Activated naive CD4-positive, alpha-beta T cell treated with anti-CD3 and anti-CD28 coated beads, Interleukin-2, amount 10 ng/mL, durations not matched to agents 7 days and 5 days (primary cell): ENCODE measurements at places on chromosomes 16 and 17.

- H3K36me3 ChIP-seq = no peaks in the 10 kb centered on the region
- H3K27ac ChIP-seq = peak overlapping the region; percentile 75
- peaks cover 84% of the 10 kb centered on the region for H3K27me3 ChIP-seq
Observed at GRCh38 chr17:74981979-74982662, 5.3 kb upstream of the CDR2L start.

DNA sequence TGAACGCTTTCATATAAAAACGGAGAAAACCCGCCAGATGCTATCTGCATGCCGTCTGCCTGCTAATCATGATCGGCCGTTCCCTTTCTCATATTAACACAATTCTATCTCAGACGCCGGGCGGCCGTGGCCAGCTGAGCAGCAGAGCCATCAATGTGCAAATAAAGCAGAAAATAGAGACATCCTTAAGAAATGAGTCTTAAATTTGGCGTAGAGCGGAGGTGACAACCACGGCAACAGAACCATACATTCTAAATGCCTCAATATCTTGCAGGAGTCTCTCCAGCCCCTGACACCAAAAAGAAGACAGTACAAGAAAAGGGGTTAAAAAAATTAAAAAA, 2.7 kb upstream of the IRX5 start:
- peaks cover 60% of the 10 kb centered on the region for H3K27me3 ChIP-seq
- DNase-seq = no peak
- peak overlapping the region; percentile 76 for H3K4me3 ChIP-seq
- peaks cover 32% of the 10 kb centered on the region for H3K4me1 ChIP-seq

GRCh38 chr16:69939821-69940585, 11.1 kb upstream of the CLEC18A start:
- no peaks in the 10 kb centered on the region for H3K4me1 ChIP-seq
- DNase-seq = no peak
- no peak overlapping the region for H3K27ac ChIP-seq

DNA sequence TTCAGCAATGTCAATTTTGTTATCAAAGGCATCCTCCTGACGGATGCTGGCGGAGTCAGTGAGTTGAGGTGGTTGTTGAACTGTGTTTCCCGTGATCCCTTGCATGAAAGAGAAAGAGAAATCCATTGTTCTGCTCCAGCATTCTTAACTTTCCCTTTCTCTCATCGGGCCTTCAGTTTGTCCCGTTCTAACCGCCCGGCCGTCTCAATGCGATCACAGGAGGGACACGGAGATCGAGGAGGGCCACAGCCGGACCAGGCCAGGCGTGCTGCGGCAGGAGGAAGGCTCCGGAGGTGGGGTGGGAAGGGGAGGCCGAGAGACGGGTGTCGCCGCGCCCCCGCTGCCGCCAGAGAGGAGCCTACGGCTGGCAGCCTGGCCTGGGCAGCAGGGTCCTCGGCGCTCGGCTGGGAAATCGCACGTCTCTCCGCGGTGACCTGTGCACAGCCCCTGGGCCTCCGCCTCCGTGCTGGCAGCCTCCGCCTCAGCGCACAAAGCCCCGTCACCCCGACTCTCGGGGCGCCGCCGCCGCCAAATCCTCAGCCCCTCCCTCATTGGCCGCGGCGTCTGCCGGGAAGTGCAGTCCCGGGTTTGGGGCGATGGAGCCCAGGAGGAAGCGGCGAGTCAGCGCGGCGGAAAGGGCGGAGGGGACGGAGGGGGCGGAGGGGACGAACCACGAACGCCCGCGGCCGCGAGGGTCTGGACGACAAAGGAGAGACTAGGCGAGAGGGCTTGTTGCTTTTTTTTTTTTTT, 38.1 kb downstream of the SOST start:
- peak; percentile 86 for DNase-seq
- peak overlapping the region; percentile 99 for H3K4me3 ChIP-seq
- H3K27ac ChIP-seq = peak overlapping the region; percentile 99
- peaks cover 29% of the 10 kb centered on the region for H3K27me3 ChIP-seq
- peaks cover 19% of the 10 kb centered on the region for H3K4me1 ChIP-seq

DNA sequence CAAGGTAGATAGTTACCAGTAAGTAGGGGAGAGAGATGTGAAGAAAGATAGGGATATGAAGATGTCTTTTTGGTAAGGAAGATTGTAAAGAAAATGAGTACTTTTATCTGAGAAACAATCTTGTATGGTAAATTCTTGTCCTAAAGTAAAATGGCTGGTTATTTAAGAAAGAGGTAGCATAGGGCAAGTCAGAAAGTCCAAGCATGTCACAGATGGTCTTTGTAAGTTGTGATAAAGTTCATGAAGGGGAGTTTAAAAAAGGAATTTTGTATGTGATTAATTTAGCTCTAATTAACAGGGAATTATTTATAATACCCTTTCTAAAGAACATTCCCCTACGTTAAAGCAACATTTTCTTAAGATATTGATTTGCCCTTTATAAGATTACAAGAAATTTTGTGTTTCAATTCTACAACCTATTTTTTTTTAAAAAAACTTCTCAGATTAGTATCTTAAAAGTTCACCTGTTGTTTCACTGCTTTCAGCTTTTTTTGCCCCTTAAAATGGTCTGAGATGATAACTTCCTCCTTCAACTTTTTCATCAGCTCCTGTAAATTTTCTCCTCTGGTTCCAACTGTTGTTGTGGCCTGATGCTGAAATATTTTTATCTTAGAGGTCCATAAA, 16.2 kb upstream of the CPHXL start:
- no peak overlapping the region for H3K27ac ChIP-seq
- H3K27me3 ChIP-seq = peaks cover 5% of the 10 kb centered on the region
- no peaks in the 10 kb centered on the region for H3K36me3 ChIP-seq
- H3K4me1 ChIP-seq = no peaks in the 10 kb centered on the region
- no peak for DNase-seq

- H3K4me3 ChIP-seq = no peak overlapping the region
- H3K36me3 ChIP-seq = no peaks in the 10 kb centered on the region
- H3K27me3 ChIP-seq = peaks cover 10% of the 10 kb centered on the region
- no peak overlapping the region for H3K27ac ChIP-seq
Observed at GRCh38 chr16:81866820-81867440, 87.8 kb downstream of the PLCG2 start.

GRCh38 chr17:72989074-72989610, 103.3 kb downstream of the SLC39A11 start:
- H3K4me3 ChIP-seq = no peak overlapping the region
- H3K4me1 ChIP-seq = no peaks in the 10 kb centered on the region
- H3K27ac ChIP-seq = no peak overlapping the region
- H3K36me3 ChIP-seq = no peaks in the 10 kb centered on the region
- no peak for DNase-seq

DNA sequence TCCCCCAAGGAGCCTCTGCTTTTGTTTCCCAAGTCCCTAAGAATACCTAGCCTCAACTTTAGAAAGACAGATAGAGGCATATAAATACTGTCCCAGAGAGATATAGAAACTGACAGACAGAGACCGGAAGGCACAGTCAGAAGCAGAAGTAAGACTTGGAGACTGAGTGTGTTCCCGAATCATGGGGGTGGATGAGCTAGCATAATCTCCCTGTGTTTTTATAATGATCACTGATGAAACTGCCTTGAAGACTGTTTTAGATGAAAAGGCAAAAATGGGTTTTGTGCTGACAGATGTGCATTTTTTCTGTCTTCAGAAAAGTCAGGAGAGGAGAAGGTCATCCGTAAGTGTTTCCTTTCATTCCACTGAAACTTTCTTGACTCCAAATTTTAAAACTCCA, 8.3 kb upstream of the PSMD3 start:
- no peaks in the 10 kb centered on the region for H3K36me3 ChIP-seq
- no peak for DNase-seq
- no peak overlapping the region for H3K4me3 ChIP-seq
- H3K4me1 ChIP-seq = peaks cover 5% of the 10 kb centered on the region

DNA sequence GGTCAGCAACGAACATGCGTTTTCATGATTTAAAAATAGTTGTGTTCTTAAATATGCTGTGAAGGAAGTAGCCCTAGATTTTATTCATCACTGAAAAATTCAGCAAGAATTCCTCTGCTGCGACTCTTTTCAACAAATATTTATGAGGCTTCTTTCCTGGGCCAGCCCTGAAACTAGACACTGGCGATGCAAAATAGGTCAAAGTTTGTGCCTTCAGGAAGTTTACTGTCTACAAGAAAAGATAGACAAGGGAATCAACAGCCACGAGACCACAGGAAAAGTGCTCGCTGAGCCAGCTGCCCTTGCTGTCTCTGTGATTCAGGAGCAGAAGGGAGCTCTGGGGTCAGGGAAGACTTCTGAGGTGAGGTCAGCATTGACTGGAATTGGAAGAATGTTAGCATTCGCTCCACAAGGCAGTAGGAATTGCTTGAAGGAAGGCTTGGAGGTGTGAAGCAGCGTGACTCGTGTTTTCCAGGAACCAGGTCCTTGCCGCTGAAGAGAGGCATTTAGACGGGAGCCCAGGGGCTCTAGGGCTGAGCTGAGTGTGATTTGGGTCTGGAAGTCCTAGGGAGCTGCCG, 1.9 kb upstream of the RPL26 start:
- H3K36me3 ChIP-seq = peaks cover 31% of the 10 kb centered on the region
- peak overlapping the region; percentile 87 for H3K4me3 ChIP-seq
- peaks cover 52% of the 10 kb centered on the region for H3K4me1 ChIP-seq
- no peaks in the 10 kb centered on the region for H3K27me3 ChIP-seq
- no peak overlapping the region for H3K27ac ChIP-seq
